Osteocyte (in vitro differentiated cells): ENCODE measurements at places on chromosomes 5 and 9.

GRCh38 chr9:95756986-95757385 lies 118.5 kb upstream of the ERCC6L2 start:
- DNase-seq: no peak

DNA sequence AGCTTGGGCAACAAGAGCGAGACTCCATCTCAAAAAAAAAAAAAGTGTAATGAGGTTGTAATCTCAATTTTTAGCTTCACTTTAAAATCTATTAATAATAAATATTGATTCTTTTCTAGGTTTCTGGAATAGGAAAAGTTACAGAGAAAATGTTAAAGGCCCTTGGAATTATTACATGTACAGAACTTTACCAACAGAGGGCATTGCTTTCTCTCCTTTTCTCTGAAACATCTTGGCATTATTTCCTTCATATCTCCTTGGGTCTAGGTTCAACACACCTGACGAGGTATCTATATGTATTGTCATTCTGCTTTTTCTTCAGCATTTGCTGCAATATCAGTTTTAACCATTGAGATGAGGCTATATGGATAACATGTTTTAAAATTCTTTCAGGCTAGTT lies 26.6 kb upstream of the ANKDD1B start:
- DNase-seq: no peak

GRCh38 chr5:10118150-10118549 lies 131.5 kb downstream of the ATPSCKMT start:
- DNase-seq: no peak

- no peak for DNase-seq
Measured at GRCh38 chr5:141649056-141649688, 2.0 kb downstream of the FCHSD1 start.

DNA sequence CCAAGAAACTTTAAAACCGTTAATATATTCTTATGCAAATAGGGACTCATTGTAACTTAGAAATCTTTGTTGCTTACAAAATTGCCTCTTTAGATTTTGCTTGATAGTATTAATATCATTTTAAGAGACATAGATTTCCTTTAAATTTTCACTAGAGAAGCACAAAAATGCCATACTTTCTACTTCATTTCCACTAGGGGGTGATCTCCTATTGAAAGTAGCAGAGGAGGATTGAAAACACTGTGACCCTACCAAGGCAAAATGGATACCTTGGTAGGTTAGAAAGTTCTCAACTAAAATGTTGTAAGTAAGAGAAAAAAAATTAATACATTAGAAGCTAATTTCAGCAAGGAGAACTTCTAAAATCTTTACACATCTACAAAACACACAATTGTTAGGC lies 204.9 kb downstream of the CHSY3 start:
- no peak for DNase-seq

GRCh38 chr5:91937121-91937520 lies 554.0 kb upstream of the ARRDC3 start:
- no peak for DNase-seq

- DNase-seq: no peak
Measured at GRCh38 chr9:95496687-95497086, 20.1 kb downstream of the PTCH1 start.

- no peak for DNase-seq
Measured at GRCh38 chr9:5455181-5455580, 4.8 kb downstream of the CD274 start.

DNA sequence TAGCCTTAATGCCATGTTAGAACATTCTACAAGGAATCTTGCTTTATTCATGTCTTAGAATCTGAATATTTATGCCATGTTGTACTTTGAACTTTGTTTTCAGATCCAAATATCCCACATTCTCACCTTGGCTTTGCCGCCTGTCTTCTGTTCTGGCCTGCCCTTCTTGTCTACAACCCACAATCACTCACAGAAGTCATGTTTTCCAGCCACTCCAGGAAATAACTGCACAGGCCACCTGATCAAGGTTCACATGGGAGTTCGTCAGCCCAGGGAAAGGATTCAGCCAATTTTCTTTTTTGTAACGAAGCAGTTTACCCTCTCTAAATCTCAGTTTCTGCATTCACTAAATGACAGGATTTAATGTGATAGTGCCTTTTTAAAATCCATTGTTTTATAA lies 70.5 kb downstream of the JAKMIP2 start:
- no peak for DNase-seq

GRCh38 chr5:135997673-135998335 lies 31.0 kb upstream of the TGFBI start:
- no peak for DNase-seq

DNA sequence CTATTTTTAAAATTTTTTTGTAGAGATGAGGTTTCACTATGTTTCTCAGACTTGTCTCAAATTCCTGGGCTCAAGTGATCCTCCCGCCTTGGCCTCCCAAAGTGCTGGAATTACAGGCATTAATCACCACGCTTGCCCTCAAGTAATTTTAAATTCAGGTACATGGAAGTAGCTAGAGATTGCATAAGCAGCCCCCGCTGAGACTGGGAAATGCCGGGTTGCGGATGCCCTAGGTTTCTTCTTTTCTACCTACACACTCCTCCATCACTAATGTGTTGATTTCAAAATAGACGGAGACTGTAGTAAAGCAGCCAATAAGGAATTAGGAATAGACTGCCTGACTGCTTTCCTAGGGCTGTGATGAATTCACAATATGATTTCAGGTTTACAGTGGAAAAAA lies 202.4 kb downstream of the FANCC start:
- DNase-seq: no peak

GRCh38 chr9:121508415-121508814 lies 8.8 kb upstream of the GGTA1 start:
- no peak for DNase-seq

GRCh38 chr5:143141652-143142051 lies 261.8 kb downstream of the NR3C1 start:
- DNase-seq: no peak

DNA sequence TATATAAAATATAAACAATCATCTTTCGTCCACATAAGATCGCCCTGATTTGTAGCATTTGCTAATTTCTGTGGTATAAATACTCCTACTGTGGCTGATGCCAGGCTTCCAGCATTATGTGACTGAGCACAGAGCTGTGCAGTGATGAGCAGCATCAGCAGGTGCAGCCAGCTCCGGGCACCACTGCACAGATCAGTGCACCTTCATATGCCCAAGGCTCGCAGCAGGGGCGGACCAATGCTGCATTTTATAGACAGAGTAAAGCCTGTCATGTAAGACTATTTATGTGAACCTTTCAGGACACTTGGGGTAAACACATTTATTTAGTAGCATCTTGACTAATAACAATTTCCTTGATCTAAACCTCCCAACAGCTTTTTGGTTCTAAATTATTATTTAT lies 53.1 kb downstream of the LMNB1 start:
- DNase-seq: no peak
